KG1 (cell line): ENCODE measurements at places on chromosomes 3 and 15.

GRCh38 chr3:134464064-134464688 lies 21.6 kb downstream of the ANAPC13 start:
- no peak for DNase-seq

- DNase-seq, result no peak
Observed at GRCh38 chr3:27607370-27607769, 114.8 kb downstream of the EOMES start.

DNA sequence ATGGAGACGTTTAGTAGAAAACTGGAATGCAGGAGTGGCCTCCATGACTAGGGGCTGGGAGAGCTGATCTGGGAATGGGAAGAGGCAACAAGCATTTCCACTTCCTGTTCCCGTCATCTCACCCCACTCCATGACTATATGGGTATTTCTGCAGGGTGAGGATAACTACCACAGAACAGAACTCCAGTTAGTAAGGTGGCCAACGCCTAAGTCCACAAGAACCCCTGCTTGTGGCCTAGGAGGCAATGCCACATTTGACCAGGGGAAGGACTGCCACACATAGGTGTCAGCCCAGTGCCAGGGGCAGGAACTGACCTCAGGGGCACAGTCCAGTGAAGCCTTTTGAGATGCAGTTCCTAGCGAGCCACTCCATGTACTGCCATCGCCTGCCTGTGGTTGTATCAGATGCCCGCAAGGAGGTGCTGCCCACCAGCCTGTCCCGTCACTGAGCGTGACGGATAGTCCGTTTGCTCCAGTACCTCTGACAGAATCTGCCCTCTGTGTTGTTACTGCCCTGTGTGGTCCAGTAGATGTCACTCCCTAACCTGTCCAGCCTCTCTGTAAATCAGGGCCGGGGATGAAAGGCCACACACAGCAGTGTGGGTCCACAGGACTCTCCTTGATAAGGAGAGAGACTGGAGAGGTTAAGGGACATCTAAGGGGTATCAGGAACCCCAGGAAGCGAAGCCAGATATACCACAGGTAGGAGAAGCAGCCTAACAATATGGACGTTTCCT lies 3.5 kb upstream of the MTFMT start:
- no peak for DNase-seq

DNA sequence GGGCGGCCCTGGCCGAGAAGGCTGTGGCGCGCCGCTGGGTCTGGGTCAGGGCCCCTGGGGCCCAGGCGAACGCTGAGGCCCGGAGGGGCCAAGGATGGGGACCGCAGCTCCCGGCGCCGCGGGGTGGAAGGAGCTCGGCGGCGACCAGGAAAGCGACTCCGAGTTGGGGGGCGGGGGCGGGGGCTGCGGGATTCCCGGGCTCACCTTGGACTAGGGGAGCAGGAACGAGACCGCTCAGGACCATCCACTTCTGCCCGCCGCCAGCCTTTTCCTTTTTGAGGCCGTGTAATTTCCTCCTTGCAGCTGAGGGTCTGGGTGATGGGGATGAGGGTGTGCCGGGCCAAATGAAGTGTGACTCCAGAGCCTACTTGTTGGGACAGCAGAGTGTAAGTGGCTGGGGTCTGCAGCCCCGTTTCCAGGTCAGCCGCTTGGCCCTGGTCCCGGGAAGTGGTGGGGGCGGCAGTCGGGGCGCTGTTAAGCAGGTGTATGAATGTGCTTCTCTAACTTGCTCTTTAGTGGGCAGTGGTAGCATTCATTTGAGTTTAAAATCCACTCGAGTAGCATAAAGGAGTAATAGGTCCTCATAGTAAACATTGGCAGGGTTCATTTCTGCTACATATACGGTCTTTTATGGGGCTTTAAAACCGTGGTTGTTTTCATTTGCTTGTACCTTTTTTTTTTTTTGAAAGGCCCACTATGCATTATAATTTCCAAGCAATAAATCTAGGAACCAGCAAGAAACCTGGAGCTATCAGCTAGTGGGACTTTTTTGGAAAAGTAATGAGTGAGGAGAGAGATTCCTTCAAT lies 717 bp downstream of the PXK start:
- DNase-seq, result no peak
